ENCODE measurements at places on chromosomes 2 and 18.

- no peak for DNase-seq
Observed at GRCh38 chr18:73254564-73254963, 386.8 kb upstream of the NETO1 start.

- no peak for DNase-seq
Observed at GRCh38 chr2:80111185-80111584, 193.4 kb downstream of the LRRTM1 start.

DNA sequence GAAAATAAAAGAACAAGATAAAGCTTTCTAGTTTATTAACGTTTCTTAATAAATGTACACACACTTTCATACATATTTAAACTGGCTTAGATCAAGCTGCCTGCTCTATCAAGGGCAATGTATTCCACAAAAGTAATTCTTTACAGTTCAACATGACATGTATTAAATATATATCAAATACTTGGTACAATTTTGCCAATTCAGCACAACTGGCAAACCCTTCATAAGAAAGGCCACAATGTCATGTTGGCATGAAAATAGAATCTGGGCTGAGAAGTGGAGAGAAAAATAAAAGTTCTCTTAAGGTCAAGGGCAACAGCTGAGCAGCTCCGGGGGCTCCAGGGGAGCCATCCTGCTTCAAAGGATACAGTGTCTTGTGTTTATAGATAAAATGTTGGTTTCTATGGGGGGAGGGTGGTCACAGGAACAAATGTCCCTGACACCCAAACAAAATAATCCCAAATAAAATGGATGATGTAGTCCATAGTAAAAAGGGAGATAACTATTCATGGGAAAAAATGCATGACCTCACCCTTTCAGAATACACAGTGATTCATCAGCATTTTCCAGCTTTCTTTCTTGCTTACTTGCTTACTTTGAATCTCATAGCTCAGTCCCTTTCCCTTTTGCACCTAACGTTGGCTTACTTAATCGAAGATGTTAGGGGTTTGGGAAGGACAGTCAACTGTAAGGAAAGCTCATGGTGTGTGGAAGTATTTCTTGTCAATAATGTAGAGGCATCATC, 494.9 kb downstream of the NYAP2 start:
- DNase-seq: peak; percentile 37

- DNase-seq: peak; percentile 56
Observed at GRCh38 chr2:56130463-56131070, 53.2 kb upstream of the CCDC85A start.

DNA sequence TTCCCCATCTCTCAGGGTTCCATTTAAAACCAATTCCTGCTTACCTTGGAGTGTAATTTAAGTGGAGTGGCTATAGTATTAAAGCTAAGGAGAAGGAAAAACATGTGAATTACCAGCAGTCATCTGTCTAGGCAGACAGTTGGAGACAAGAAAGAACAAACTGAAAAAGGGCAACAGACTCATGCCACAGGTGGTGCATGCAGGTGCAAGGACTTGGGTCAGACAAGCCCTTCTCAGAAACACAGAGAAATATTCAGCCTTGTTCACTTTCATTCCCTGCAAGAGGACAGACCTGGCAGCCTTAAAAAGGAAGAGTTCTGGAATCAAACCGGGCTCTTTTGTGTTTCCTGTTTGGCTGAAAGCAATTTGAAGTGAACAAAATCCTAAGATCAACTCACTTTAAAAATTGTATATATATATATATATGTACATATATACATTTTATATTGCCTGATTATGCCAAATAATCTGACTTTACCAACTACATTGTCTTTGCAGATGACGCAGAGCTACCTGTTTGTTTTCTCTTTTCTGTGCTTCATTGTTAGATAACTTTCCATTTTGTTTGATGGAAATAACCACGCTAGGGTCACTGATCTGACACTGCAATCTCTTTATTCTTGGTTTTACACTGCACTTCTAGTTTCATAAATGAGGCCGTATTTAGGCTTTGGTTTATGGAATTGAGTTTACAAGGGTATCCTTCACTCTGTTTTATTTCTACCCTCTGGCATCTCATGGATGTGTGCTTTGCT, 35.1 kb upstream of the VPS54 start:
- DNase-seq: no peak

- DNase-seq: no peak
Observed at GRCh38 chr2:176130957-176131847, 1.7 kb downstream of the HOXD8 start.

- peak; percentile 41 for DNase-seq
Observed at GRCh38 chr2:145090841-145091761, 571.2 kb upstream of the ZEB2 start.

DNA sequence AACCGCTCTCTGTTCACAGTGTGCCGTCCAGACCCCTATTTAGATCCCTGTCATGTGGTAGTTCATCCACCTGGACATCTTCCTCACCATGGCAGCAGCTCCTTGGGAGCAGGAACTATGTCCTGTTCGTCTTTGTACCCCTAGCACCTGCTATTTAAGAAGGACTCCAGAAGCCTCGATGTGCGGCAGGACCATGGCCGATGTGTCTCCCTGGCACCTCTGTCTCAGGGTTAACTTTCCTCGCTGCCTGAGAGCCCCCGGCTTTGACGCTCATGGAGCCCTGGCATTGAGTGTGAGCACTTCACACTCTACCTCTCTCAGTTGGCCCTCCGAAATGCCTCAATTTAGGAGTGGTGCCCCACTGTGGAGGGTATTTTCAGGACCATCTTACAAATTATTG, 152.0 kb downstream of the FAM210A start:
- no peak for DNase-seq

GRCh38 chr2:241936457-241937133, 67.1 kb downstream of the RTP5 start:
- DNase-seq: no peak

DNA sequence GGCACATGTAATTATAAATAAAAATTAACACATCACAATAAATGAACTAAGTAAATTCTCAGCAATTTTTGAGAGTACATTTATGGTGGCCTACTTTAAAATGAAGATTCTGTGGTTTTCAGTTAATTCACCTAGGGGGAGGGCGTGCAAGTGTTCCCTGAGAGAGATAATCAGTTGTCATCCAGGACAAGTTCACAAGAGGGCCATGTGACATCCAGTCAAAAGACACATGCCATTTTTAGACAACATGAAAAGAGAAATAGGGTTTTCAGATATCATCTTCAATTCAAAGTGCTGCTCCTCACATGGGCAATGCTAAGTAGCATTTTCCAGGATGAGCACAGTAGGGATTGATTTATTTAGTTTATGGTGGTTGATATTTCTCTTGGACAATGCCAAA, 393.7 kb downstream of the STK39 start:
- DNase-seq: no peak

- DNase-seq: no peak
Observed at GRCh38 chr2:203376173-203376572, 48.0 kb downstream of the ABI2 start.

GRCh38 chr2:112433932-112434730, 686 bp upstream of the RGPD8 start:
- no peak for DNase-seq

- no peak for DNase-seq
Observed at GRCh38 chr18:21741312-21741561, 645 bp downstream of the MIB1 start.

DNA sequence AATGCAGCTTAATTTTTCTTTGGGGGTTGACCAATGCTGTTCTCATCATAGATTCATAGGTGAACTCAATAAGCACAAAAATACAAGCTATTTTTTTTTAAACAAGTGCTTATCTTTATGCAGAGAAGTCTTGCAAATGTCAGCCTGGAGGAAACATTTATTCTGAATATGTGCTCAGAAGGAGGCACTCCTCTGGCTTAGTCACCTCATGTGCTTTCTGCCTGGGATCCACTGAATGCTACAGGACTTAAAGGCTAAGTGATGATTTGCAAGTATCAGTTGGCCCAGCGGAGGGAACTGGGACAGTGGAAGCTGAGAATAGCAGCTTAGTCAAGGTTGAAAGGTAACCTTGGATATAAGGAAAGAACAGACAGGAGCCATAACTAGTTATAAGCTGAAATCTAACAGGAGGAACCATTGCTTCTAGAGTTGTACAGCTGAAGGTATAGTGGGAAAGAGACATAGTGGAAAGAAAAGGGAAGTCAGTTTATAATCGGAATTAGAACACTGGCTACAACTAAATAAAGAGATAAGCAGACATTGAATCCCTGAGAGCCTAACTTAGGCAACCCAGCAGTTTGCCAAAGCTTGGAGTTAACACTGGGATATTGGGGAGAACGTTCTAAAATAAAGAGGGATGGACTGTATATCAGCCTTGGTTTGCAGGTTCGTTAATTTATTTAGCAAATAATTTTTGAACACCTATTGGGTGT, 488.7 kb downstream of the SUCLG1 start:
- DNase-seq: no peak

DNA sequence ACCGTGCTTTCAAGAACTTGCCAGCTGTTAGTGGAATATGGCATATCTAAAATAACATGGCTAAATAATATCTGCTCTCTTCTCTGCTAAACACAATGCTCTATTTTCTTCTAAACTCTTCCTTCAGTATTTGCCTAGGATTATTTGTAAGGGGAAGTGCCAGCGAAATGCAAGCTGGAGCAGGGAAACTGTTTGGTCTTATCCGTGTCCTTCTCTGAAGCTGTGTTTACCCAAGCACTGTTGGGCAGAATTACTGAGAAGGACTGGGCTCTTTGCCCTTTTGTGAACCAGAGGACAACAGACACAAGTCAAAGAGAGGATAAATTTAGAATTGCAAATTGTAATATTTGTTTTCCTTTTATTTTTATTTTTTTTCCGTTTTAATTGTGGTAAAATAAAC, 23.6 kb downstream of the CPO start:
- no peak for DNase-seq

Measured in foreskin fibroblast (primary cell).